Activated CD4-positive, alpha-beta memory T cell treated with anti-CD3 and anti-CD28 coated beads, Interleukin-2, amount 10 ng/mL, durations not matched to agents 7 days and 5 days (primary cell): ENCODE measurements at places on chromosomes 5 and 9.

DNA sequence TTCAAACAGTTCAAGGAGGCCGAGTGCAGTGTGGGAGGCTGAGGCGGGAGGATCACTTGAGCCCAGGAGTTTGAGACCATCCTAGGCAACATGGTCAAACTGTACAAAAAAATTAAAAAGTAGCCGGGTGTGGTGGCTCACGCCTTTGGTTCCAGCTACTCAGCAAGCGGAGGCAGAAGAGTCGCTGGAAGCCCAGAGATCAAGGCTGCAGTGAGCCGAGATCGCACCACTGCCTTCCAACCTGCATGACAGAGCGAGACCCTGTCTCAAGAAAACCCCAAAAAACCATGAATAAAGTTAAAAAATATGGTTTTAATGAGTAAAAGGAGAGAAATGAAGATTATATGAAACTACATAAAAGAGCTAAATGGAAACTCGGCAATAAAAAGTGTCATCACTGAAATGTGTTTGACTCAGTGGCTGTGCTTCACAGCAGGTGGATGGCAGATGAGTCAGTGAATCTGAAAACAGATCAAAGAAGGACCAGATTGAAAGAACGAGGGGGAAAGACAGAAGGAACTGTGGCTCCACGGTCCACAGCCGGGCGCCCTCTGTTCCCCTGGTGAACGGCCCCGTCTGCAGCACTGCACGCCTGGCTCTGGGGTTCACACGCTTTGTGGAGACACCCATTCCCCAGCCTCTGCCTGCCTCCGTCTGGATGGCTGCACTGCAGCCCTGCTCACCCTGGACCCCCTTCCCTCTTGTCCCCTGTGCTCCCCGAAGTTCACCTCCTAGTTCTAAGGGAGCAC lies 25.1 kb downstream of the EXD3 start:
- DNase-seq: no peak

DNA sequence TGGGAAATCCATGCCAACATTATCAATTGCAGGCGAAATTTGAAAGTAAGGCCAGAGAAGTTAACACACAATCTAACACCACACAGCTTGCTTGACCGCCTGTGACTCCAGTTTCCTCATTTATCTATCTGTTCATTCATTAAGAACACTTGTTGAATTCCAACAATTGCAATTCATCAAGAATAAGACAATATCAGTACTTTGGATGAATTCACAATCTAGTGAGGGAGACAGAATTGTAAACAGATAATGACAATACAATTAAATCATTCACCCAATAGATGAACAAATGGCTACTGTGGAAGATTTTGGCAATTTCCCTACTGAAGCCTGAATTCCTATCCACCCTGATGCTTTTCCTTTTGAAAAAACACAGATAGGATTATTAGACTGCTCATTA lies 181.6 kb downstream of the TRIM36 start:
- DNase-seq: no peak

- DNase-seq: no peak
These were observed 89.5 kb upstream of the TTC23L start for GRCh38 chr5:34749431-34749873.

DNA sequence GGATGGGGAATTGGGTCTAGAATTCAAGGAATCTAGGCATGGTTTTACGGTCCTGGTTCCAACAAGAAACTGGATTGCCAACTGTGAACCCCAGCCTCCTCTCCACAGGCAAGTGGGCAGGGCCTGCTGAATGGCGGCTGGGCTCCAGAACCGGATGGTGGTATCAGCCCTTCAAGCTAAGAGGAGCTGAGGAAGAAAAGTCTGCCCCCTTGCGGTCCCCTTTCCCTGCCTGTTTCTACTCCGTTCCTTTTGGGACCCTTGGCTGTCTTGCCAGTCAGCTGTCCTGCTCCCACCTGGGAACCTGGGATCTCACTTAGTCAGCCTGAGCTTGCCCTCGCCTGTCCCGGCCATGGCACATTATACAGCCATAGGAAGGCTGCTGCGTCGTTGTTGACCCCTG lies 234.4 kb upstream of the DAPK1 start:
- no peak for DNase-seq

GRCh38 chr5:141649056-141649688 lies 2.0 kb downstream of the FCHSD1 start:
- DNase-seq: no peak
